ENCODE measurements at places on chromosomes 7 and 10. TPM values are rescaled to one million over a fixed set of nuclear protein-coding genes. Genes with fewer than 3 reads are reported as not detected.
A peak's percentile ranks its signal among the peaks of the same experiment; 100 is the strongest.

- H3K36me3 ChIP-seq: no peaks in the 10 kb centered on the region
- no peak overlapping the region for H3K4me3 ChIP-seq
- no peak overlapping the region for H3K27ac ChIP-seq
Measured at GRCh38 chr7:43461349-43462024, 121.4 kb upstream of the STK17A start.

- no peaks in the 10 kb centered on the region for H3K4me1 ChIP-seq
- H3K36me3 ChIP-seq: no peaks in the 10 kb centered on the region
- DNase-seq: no peak
Measured at GRCh38 chr7:38817526-38817925, 91.5 kb downstream of the VPS41 start.

- no peaks in the 10 kb centered on the region for H3K27me3 ChIP-seq
- no peak overlapping the region for H3K27ac ChIP-seq
- DNase-seq: no peak
- no peak overlapping the region for H3K4me3 ChIP-seq
Measured at GRCh38 chr7:106313966-106314365, 29.2 kb upstream of the NAMPT start.

SVIL gene
- total RNA-seq: 24.3 TPM

DNA sequence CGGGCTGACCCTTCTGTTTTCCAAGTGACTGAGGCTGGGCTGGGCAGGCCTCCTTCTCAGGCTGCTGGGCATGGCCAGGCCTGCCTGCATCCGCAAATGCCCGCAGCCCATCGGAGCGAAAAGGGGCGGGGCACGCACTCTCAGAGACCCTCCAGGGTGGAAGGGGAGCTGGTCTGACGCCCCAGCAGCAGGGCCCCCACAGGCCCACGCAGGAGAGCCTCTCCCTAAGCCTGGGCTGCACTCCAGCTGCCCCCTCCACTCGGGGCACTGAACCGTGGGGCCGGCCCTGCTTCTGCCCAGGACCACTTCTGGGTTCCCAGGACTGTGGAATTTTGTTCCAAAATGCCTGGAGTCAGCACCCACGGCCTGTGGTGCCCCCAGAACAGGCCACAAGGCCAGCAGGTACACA lies 9.3 kb downstream of the ADAP1 start:
- peaks cover 19% of the 10 kb centered on the region for H3K4me1 ChIP-seq
- H3K4me3 ChIP-seq: no peak overlapping the region
- H3K36me3 ChIP-seq: no peaks in the 10 kb centered on the region
- no peak for DNase-seq

DNA sequence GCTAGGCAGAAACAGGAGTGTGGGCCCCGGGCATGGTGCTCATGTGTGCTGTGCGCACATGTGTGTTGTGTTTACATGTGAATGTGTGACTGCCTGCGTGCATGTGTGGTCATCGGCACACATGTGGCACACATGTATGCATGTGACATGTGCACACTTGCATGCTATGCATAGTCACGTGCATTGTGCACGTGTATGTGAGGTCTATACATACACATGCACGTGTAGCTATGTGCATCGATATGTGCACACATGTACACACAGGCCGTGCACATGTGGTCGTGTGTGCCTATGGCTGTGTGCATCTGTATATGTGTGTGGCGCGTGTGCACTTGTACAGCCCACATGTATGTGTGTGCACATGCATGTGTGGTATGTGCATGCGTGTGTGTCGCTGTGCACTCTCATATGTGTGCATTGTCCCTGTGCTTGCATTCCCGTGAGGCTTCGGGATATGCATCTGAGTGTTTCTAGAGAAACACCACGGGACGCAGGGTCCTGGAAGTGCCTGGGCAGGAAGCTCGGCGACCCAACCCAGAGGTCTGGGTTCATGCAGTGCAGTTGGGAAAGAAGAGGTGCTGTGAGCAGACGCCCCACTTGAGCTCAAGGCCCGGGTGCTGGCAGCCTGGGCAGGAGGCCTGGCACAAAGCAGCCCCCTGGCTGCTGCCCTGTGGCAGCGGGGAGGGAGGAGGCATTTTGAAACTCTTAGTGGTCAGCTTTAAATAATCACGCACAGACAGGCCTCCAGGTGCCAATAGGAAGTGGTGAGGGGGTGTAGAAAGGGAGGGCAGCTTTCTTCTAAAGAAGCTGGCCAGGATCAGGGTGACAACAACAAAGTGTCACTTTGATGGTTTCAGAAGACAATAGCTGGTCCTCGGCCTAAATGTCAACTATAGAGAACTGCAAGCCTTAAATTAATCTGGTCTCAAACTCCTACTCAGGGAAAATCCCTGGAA lies 410.0 kb upstream of the MGMT start:
- DNase-seq: no peak
- H3K27me3 ChIP-seq: no peaks in the 10 kb centered on the region
- no peak overlapping the region for H3K4me3 ChIP-seq

GRCh38 chr7:122525355-122525754 lies 173.6 kb downstream of the RNF133 start:
- H3K4me3 ChIP-seq: no peak overlapping the region
- no peak for DNase-seq
- H3K27ac ChIP-seq: no peak overlapping the region
- H3K4me1 ChIP-seq: no peaks in the 10 kb centered on the region
- H3K36me3 ChIP-seq: no peaks in the 10 kb centered on the region

DNA sequence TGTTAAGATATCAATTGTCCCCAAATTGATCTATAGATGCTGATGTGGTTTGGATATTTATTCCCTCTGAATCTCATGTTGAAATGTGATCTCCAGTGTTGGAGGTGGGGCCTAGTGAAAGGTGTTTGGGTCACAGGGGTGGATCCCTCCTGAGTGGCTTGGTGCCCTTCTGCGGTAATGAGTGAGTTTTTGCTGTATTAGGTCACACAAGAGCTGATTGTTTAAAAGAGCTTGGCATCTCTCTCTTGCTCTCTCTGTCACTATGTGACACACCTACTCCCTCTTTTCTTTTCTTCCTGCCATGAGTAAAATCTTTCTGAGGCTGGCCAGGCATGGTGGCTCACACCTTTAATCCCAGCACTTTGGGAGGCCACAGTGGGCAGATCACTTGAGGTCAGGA lies 98.2 kb upstream of the KAT6B start:
- H3K27ac ChIP-seq: no peak overlapping the region
- no peaks in the 10 kb centered on the region for H3K4me1 ChIP-seq
- H3K4me3 ChIP-seq: no peak overlapping the region
- no peaks in the 10 kb centered on the region for H3K27me3 ChIP-seq
- no peaks in the 10 kb centered on the region for H3K36me3 ChIP-seq

GRCh38 chr7:18019555-18019954 lies 8.1 kb downstream of the PRPS1L1 start:
- no peaks in the 10 kb centered on the region for H3K36me3 ChIP-seq
- no peak overlapping the region for H3K4me3 ChIP-seq
- H3K27me3 ChIP-seq: no peaks in the 10 kb centered on the region
- H3K27ac ChIP-seq: peak overlapping the region; percentile 77
- DNase-seq: peak; percentile 21
- H3K4me1 ChIP-seq: peaks cover 3% of the 10 kb centered on the region

PAX2 gene
- not detected for total RNA-seq

DNA sequence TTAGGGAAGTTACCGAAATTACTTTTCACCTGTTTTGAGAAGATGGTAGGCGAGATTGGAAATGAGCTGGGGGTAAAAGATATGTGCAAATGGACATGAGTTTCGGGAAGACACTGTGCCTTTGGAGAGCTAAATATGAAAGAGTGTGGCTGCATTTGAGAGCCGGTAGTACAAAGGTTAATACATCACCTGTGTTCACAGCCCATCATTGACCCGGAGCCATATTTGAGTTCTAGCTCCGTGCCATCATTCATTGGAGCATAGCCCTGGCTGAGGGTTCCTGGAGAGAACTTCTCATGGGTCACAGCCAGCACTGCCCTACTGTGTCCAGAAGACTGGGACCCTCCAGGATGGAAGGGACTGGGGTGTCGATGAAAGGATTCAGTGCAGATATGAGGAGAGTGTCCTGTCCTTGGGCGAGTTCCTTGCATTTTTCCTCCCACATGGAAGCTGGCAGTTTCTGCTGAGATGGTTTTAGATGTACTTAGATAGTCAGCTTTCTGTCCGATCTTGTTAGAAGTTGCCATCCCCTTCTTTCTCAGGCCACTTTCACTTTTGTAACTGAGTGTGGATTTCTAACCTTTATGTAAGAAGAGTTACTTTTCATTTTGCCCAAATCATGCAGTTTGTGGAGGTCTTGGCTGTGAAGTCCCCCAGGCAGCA lies 138.8 kb downstream of the JCAD start:
- no peak overlapping the region for H3K27ac ChIP-seq
- no peak for DNase-seq
- no peaks in the 10 kb centered on the region for H3K36me3 ChIP-seq
- no peaks in the 10 kb centered on the region for H3K4me1 ChIP-seq

FRAT1 gene
- total RNA-seq: 13.8 TPM

- peak overlapping the region; percentile 17 for H3K4me3 ChIP-seq
- peak; percentile 75 for DNase-seq
- no peaks in the 10 kb centered on the region for H3K36me3 ChIP-seq
- H3K4me1 ChIP-seq: peaks cover 35% of the 10 kb centered on the region
- H3K27me3 ChIP-seq: no peaks in the 10 kb centered on the region
Measured at GRCh38 chr7:4738711-4739527, 36.5 kb upstream of the AP5Z1 start.

DNA sequence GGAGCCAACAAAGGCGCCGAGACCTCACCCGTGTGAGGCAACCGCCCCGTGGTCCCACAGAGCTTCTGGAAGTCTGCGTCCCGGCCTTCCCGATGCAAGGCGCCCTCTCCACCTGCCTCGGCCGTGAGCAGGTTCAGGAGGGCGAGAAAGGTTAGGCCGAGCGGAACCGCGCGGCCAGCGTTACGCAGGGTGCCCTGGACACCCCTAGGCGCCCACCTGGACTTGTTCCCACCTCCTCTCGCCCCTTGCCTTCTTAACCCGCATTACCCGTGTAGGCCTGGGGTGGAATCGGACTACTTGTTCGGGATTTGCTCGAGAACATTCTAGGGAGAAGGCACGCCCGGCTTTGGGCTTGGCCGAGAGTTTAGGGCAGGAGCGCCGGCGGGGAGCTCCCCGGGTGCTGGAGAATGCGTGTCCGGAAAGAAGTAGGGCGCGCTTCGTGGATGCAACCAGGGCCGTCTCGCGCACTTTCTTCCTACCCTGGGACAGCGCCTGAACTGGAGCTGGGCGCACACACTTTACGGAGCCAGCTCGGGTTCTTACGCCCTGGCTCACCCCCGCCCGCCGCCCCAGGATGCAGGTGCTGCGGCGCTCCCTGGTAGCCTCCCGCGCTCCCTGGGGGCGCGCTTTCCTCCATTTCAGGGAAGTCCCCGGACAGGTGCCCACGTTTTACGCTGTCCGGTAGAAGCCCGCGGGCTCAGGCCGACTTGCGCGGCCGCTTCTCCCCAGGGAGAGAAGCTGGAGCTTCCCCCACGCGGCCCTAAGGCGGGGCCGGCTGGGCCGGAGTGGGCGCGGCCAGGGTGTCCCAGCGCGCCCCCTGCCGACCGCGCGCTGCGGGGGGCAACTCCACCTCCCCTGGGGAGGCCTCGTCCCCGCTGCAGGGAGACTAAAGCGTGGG lies 74.5 kb downstream of the INSIG1 start:
- H3K27ac ChIP-seq: no peak overlapping the region
- peaks cover 83% of the 10 kb centered on the region for H3K27me3 ChIP-seq
- no peaks in the 10 kb centered on the region for H3K36me3 ChIP-seq
- H3K4me3 ChIP-seq: no peak overlapping the region

GRCh38 chr10:117728087-117728486 lies 185.5 kb downstream of the EMX2 start:
- no peak overlapping the region for H3K4me3 ChIP-seq
- H3K27me3 ChIP-seq: peaks cover 31% of the 10 kb centered on the region
- no peaks in the 10 kb centered on the region for H3K36me3 ChIP-seq

SPOCK2 gene
- total RNA-seq: 3.0 TPM

GRCh38 chr7:117048882-117049281 lies 95.6 kb downstream of the ST7 start:
- no peaks in the 10 kb centered on the region for H3K4me1 ChIP-seq
- no peak overlapping the region for H3K4me3 ChIP-seq
- no peak for DNase-seq
- H3K27ac ChIP-seq: no peak overlapping the region
- no peaks in the 10 kb centered on the region for H3K36me3 ChIP-seq

CYP26C1 gene
- total RNA-seq: not detected

PHKG1 gene
- not detected for total RNA-seq

DNA sequence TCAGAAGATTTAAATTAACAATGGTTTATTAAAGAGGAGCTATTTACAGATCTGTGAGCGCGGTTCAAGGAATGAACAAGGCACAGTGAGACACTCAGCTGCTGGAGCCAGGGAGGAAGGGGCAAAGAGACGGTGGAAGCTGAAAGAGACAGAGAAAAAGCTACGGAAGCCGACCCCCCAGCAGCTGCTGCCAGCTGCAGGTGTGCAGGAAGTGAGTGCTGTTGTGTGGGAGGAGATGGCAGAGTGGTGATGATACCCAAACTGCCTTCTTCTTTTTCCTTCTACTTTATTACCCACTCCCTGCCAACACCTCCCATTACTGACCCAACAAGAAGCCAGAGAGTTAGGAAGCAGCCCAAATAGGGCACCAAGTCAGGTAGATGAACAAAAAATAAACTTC lies 41.9 kb upstream of the MBL2 start:
- DNase-seq: no peak
- no peaks in the 10 kb centered on the region for H3K27me3 ChIP-seq
- no peak overlapping the region for H3K4me3 ChIP-seq
- no peak overlapping the region for H3K27ac ChIP-seq

DNA sequence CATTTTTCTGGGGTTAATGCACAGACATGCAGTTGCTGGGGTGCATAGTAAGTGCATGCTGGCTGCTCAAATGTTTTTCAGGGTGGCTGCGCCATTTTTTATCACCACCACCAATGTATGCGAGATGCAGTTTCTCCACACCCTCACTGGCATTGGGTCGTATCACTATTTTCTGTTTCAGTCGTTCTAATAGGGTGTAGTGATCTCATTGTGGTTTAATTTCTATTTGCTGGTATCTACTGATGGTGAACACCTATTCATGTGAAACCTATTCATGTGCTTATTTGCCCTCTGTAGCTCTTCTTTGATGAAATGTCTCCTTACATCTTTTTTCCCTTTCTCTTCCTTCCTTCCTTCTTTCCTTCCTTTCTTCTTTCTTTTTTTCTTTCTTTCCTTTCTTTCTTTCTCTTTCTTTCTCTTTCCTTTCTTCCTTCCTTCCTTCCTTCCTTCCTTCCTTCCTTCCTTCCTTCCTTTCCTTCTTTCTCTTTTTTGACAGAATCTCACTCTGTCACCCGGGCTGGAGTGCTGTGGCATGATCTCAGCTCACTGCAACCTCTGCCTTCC lies 84.3 kb downstream of the ELFN1 start:
- peaks cover 5% of the 10 kb centered on the region for H3K27me3 ChIP-seq
- H3K36me3 ChIP-seq: no peaks in the 10 kb centered on the region
- no peak for DNase-seq
- H3K27ac ChIP-seq: no peak overlapping the region
- H3K4me3 ChIP-seq: no peak overlapping the region

IL6 gene
- total RNA-seq: 1.6 TPM

SYT15B gene
- not detected for total RNA-seq

FGFBP3 gene
- total RNA-seq: 2.4 TPM

DNA sequence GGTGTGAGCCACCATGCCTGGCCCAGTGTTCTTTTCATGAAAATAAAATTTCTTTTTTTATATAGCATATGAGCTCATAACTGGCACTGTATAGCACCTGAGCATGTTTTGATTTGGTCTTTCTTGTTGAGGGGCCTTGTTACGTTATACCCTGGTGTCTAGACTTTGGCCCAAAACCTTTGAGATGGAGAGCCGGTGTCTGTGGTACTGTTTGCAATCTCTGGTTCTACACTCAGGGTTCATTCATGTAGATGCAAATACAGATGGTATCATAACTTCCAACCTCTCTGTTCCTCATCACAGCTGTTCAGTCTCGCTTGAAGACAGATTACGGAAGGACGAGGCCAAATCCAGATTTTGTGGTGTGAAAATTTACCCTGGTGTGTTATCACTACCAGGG lies at the start of gene TAS2R5:
TAS2R5 (plus strand) TSS at position 301 of the 400 bp plus-strand sequence. CDS start 145 bp downstream, outside the sequence.
- H3K27ac ChIP-seq: no peak within 1 kb of the TSS
- no peaks in the 10 kb centered on the region for H3K27me3 ChIP-seq
- no peaks in the 10 kb centered on the region for H3K36me3 ChIP-seq
- no peak for DNase-seq
- no peak within 1 kb of the TSS for H3K4me3 ChIP-seq
- H3K4me1 ChIP-seq: no peaks in the 10 kb centered on the region
